ENCODE measurements at places on chromosomes 5 and 9. TPM values are rescaled to one million over a fixed set of nuclear protein-coding genes. Genes with fewer than 3 reads are reported as not detected.
A peak's percentile ranks its signal among the peaks of the same experiment; 100 is the strongest.

PCDHA1 gene
- total RNA-seq = not detected

- H3K27ac ChIP-seq = no peak overlapping the region
- H3K4me3 ChIP-seq = no peak overlapping the region
- H3K27me3 ChIP-seq = no peaks in the 10 kb centered on the region
Measured at GRCh38 chr5:57504357-57504756, 21.7 kb upstream of the ACTBL2 start.

DNA sequence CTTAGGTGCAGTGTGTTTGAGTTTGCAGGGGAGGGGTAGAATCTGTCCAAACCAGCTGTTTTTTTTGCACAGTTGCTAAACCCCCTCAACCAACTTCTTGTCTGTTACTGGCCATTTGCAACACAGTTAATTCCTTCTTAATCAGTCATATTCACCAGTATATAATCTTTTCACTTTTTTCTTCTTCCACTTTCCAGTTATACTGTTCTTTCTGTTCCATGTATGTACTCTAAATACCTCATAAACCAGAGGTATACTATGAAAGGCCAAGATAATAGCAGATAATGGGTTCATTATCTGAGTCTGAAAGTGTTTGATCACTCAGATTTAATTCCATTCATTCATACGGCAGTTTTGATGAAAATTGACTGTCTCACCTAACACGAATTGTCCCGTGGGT, 11.1 kb downstream of the SMAD5 start:
- H3K27ac ChIP-seq = no peak overlapping the region
- H3K27me3 ChIP-seq = no peaks in the 10 kb centered on the region
- H3K36me3 ChIP-seq = no peaks in the 10 kb centered on the region
- no peak for DNase-seq

DNA sequence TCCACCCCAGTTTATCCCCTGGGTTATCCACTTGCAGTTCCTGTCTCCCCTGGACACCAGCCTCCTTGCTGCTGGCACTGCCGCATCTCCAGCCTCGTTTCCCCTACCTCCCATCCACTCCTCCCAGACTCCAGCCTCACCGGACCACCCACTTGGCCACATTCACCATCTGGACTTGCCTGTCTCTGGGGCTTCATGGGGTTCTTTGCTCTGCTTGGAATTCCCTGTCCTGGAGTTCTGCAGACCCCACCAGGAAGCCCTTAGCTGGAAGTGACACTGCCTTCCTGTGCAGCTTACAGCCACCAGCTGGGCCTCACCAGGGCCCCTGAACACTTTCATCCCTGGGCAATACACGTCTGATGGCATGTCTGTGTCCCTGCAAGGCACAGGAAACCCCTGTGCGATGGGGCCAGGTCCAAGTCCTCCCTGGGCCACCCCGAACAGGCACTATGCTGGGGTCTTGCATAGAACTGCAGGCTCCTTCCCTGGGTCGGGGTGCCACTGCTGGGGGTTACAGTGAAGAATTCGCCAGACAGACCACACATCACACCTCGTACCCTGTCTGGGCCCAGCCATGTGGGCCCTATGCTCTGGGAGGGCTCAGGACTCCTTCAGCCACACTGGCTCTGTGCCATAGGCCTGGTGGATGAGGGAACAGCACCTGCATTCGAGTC, 3.0 kb downstream of the FLT4 start:
- no peak overlapping the region for H3K27ac ChIP-seq
- peaks cover 85% of the 10 kb centered on the region for H3K27me3 ChIP-seq
- H3K4me1 ChIP-seq = peaks cover 19% of the 10 kb centered on the region
- DNase-seq = no peak
- H3K4me3 ChIP-seq = no peak overlapping the region
- H3K36me3 ChIP-seq = no peaks in the 10 kb centered on the region

SPINK4 gene
- not detected for total RNA-seq

- no peak overlapping the region for H3K4me3 ChIP-seq
- peaks cover 9% of the 10 kb centered on the region for H3K4me1 ChIP-seq
- DNase-seq = no peak
- no peaks in the 10 kb centered on the region for H3K27me3 ChIP-seq
- H3K36me3 ChIP-seq = no peaks in the 10 kb centered on the region
Measured at GRCh38 chr9:106701611-106702010, 161.4 kb upstream of the ZNF462 start.

GRCh38 chr9:23823986-23824829, 1.8 kb downstream of the ELAVL2 start:
- peaks cover 54% of the 10 kb centered on the region for H3K4me1 ChIP-seq
- H3K4me3 ChIP-seq = peak overlapping the region; percentile 53
- H3K36me3 ChIP-seq = no peaks in the 10 kb centered on the region
- peaks cover 75% of the 10 kb centered on the region for H3K27me3 ChIP-seq
- DNase-seq = no peak

DNA sequence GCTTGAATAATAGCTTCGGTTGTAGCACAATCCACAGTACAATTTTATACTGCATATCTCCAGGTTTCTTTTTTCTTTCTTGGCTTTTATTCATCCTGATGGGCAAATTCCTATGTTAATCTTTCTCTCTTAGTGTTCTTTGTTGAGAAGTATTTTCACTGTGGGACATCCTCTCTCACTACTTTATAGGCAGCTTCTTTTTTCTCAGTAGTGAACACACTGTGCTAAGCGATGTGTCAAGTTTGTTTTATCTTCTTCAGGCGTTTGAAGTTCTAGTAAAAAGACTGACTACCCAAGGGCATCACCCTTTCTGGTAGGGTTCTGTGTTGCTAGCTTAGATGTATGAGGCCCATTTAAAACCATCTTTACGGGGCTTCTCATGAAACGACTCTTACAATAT, 182.1 kb downstream of the FAM170A start:
- no peak overlapping the region for H3K4me3 ChIP-seq
- no peak for DNase-seq
- H3K27me3 ChIP-seq = no peaks in the 10 kb centered on the region
- no peaks in the 10 kb centered on the region for H3K4me1 ChIP-seq

IL33 gene
- total RNA-seq = 28.2 TPM

- no peaks in the 10 kb centered on the region for H3K36me3 ChIP-seq
- no peak overlapping the region for H3K27ac ChIP-seq
- no peak overlapping the region for H3K4me3 ChIP-seq
- DNase-seq = no peak
Measured at GRCh38 chr5:137206030-137206715, 293.0 kb downstream of the SPOCK1 start.

FANCC gene
- 8.8 TPM for total RNA-seq

SLC36A2 gene
- not detected for total RNA-seq

PCDHA7 gene
- 0.38 TPM for total RNA-seq

Measured in suprapubic skin (tissue), 4 donors.